ENCODE measurements at places on chromosomes 3 and 15. TPM values are rescaled to one million over a fixed set of nuclear protein-coding genes. Genes with fewer than 3 reads are reported as not detected.

- no peak for DNase-seq
Observed at GRCh38 chr3:138474163-138474562, 39.7 kb downstream of the ESYT3 start.

DNA sequence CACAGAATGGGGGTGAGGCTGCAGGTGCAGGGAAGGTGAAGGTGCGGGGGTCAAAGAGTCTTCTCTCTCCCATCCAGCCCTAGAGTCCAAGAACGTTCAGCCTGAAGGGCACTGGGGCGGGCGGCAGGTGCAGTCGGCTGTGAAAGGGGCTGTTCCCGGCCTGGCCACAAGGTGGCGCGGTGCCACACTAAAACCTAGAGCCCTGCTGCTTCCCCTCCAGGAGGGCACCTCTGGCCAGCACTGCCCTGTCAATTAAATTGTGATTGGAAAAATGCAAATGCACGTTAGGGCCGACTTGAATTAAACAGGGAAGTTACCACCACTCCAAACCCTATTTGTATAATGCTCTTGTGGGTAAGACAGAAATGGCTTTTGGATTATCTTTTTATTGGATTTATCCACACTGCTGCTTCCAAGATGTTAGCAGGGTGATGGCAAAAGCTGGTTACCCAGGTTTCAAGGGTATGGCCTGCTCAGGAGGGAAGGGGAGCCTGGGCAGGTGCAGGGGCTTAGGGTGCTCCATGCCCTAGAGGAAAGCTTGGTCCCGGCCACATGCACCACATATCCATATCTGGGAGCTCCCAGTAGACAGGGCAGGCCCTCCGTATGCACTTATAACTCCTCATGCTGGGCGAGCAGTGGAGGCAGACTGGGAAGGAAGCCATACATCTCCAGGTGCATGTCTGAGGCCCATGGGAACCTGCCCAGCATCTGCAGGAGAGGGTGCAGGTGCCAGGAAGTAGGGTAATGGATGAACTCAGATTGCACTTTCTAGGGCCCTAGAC lies 119.8 kb downstream of the ADCY5 start:
- DNase-seq = peak; percentile 83

- no peak for DNase-seq
Observed at GRCh38 chr3:149243540-149243939, 21.9 kb upstream of the CP start.

DNA sequence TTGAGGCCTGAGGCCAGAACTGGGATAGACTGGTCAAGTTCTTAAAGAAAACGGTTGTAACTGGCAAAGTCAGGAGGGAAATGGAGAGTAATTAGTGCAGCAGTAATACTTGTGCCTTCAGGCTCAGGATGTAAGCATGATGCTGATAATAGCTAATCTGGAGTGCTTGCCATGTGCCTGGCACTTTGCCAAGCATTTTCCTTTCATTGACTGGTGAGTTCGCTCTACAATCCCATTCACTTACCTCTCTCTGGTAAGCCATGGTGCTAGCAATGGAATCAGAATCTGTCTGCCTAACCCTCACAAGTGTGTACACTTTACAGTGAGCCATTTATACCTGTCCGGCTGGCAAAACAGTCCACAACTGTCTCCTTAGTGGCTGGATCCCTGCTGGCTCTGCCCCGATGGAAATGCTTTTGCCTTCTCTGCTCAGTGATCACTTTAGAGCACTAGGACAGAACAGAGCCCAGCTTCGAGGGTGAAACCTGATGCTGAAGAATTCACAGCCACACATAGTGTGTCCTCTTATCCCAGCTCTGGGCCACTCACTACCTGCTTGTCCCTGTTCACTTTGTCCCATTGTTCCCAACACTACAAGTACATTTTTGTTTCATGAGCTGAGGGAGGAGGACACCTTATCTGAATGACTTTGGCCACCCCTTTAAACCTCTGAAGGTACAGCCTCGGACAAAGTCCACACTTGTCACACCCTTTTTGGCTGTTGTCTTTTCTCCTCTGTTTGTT lies 10.3 kb downstream of the CHP1 start:
- peak; percentile 53 for DNase-seq

GRCh38 chr3:175571096-175571495 lies 712.0 kb downstream of the NAALADL2 start:
- DNase-seq = no peak

DNA sequence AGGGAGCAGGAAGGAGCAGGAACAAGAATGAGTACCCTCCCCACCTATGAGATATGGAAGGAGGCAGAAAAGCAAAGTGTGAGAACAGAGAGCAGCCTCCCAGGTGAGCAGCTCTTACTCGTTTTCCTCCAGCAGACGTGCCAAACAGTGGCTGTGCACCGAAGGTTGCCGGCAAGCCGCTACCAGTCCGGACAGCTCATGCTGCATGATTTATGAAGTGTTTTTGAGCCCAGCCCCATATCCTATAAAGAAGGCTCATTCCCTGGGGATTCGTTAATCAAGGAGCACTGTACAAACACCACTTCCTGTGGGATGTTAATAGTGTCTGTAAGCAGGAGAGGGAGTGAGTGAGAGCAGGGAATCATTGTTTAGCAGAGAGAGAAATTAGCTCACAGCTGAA lies 118.3 kb upstream of the FOXB1 start:
- no peak for DNase-seq

GRCh38 chr3:65153850-65154512 lies 466.2 kb upstream of the ADAMTS9 start:
- no peak for DNase-seq

- DNase-seq = peak; percentile 26
Observed at GRCh38 chr15:51132384-51133139, 37.9 kb upstream of the TNFAIP8L3 start.

DNA sequence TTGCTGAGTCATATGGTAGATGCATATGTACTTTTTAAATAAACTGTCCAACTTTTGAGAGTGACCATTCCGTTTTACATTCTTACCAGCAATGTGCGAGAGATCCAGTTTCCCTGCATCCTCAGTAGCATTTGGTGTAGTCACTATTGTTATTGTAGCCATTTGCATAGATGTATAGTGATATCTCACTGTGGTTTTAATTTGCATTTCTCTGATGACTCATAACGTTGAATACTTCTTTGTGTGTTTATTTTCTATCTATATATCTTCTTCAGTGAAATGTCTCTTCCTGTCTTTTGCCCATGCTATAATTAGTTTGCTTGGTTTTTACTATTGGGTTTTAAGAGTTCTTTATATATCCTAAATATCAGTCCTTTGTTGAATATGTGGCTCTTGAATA lies 255.7 kb upstream of the GRM7 start:
- DNase-seq = no peak

GRCh38 chr3:183354874-183355273 lies 73.5 kb downstream of the MCF2L2 start:
- no peak for DNase-seq

DNA sequence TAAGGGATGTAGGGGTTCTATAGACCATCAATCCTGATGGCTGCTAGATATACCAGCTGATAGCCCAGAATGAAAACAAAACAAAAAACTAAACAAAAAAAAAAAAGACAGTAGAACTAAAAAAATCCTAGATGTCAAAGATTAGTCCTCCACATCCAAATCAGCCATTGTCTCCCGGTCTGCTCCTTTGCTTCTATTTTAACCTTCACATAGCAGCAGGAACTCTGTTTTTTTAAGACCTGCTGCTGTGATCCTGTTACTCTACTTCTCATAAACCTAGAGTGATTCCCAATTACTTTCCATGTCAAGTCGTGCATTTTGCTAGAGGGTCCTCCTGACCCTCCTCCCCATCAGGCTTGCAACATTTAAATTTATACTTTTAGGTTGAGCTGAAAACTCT lies 2.5 kb downstream of the IFT122 start:
- no peak for DNase-seq

DNA sequence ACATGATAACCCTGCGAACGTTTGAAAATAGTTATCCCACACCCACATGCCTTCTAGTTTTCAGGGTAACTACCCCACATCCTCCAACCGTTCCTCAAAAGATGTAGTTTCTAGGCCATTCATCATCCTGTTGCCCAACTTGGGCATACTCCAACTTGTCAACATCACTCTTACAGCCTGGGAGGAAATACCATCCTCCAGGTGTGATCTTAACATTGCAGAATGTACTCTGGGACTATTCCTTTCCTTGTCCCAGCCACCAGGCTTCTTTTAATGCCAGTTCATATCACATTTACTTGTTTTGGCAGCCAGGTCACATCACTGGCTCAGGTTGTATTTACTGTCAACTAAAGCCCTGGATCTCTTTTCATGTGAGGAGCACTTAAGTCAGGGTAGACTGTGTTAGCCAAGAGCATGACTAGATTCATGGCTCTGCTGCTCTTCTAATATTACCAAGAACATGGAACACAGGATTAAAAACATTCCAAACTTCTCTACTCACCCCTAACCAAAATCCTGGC lies 4.0 kb upstream of the DENND6A start:
- no peak for DNase-seq

DNA sequence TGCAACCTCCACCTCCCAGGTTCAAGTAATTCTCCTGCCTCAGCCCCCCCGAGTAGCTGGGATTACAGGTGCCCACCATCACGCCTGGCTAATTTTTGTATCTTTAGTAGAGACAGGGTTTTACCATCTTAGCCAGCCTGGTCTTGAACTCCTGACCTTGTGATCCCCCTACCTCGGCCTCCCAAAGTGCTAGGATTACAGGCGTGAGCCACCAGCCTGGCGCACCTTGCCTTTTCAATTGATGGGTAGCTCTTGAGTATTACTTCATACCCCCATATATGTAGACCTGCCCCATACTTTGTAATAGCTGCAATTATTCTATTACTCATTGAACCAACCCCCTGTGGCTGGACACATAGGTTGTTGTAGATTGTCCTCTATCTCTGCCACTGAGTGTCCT lies 101.3 kb downstream of the LRRK1 start:
- DNase-seq = no peak

GRCh38 chr3:42491881-42492507 lies 10.4 kb upstream of the VIPR1 start:
- peak; percentile 12 for DNase-seq

- no peak for DNase-seq
Observed at GRCh38 chr15:73575636-73576247, 57.4 kb downstream of the NPTN start.

DNA sequence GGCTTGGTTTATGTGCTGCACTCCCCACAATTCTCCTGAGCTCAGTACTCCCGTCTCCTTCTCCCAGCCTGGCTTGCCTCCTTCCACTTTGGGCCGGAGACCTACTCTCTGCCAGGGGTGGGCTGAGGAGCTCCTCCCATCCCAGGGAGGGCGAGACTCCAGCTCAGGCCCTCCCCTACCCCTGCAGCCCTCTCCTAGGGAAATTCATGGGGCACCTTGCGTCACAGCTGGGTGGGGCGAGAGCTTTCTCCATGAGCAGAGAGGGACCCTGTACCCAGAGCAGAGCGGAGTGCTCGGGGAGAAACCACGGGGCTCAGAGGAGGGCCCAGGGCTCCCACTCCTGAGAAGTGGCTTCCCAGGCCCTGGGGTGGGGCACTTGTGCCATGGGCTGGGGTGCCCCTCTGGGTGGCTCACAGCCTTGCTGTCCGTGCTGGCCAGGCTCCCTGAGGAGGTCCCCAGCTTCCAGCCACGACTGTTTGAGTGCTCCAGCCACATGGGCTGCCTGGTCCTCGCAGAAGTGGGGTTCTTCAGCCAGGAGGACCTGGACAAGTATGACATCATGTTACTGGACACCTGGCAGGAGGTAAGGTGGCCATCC lies 13.3 kb downstream of the VILL start:
- no peak for DNase-seq

DNA sequence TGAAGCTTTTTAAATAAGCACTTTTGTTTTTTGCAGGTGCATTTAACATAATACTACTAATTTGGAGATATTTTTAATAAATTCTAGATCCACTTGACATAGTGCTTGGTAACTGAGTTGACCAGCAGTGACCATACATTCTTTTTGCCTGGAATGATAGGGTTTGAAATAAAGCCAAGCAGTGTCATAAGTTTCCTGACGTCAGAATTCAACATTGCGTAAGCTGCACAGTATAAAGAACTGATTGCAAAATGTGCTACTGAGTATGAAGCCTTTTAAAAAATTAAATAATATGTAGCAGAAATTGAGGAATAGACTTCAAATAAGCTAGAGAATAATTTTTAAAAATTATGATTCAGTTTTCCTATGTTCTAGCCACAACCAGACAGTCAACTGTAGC lies 454.6 kb upstream of the ARPP21 start:
- no peak for DNase-seq

DNA sequence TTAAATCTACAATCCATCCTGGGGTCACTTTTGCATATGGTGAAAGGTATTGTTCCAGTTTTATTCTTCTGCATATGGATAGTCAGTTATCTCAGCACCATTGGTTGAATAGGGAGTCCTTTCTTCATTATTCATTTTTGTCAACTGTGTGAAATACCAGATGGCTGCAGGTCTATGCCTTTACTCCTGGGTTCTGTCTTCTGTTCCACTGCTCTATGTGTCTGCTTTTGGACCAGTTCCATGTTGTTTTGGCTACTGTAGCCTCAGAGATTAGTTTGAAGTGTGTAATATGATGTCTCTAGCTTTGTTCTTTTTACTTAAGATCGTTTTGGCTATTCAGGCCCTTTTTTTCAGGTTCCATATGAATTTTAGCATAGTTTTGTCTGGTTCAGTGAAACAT lies 795.8 kb downstream of the OTOL1 start:
- DNase-seq = no peak

DNA sequence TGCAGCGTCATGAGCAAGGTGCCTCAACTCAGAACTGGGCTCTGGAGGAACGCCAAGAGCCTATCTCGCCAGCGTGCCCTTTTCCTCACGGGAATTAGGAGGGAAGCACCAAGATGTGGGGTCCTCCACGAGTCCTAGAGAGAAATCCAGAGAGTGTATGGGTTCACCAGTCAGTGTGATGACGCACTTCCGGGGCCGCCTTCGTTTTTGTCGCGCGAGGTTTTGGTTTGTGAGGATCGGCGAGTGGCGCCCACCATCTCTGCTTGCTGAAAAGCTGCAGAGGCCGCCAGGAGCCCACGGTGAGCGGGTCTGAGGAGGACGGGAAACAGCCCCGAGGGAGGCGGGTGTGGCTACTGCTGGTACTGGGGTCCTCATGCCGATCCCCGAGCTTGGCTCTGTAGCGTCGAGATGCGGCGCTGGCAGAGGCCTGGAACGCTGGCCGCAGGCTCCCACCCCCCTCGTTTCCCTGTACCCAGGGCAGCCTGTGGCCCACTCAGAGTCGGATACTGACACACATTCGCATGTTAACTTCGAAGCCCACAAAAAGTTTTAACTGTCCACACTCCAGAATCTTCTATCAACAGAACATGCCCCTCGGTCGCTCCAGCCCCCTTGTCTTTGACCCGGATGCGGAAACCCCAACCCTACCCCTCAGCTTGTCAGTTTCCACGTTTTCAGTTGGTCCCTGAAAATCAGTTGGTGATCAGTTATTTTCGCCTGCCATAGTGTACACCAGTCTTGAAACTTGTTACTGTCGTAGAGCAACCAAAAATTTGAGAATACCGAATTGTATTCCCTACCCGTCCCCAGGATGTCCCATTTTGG lies 30.4 kb downstream of the ZNF662 start:
- DNase-seq = peak; percentile 77

Gene CCR9
- total RNA-seq = 0.22 TPM

Gene IL1RAP
- 10.0 TPM for total RNA-seq

Gene EIF4A2
- 333 TPM for total RNA-seq

Gene RPS27L
- total RNA-seq = 120 TPM

Gene GOLGA6D
- total RNA-seq = not detected

Gene TRIP4
- total RNA-seq = 29.8 TPM

Gene CHRNA3
- total RNA-seq = not detected

Gene VEPH1
- total RNA-seq = 17.8 TPM

Gene P2RY14
- 2.4 TPM for total RNA-seq

Gene LTK
- 0.91 TPM for total RNA-seq

Gene HIGD2B
- not detected for total RNA-seq

Gene ZKSCAN7
- total RNA-seq = 7.9 TPM

Measured in kidney (tissue), 22 donors.